Naive thymus-derived CD4-positive, alpha-beta T cell (primary cell): ENCODE measurements at places on chromosomes 7 and 10. TPM values are rescaled to one million over a fixed set of nuclear protein-coding genes. Genes with fewer than 3 reads are reported as not detected.

DNA sequence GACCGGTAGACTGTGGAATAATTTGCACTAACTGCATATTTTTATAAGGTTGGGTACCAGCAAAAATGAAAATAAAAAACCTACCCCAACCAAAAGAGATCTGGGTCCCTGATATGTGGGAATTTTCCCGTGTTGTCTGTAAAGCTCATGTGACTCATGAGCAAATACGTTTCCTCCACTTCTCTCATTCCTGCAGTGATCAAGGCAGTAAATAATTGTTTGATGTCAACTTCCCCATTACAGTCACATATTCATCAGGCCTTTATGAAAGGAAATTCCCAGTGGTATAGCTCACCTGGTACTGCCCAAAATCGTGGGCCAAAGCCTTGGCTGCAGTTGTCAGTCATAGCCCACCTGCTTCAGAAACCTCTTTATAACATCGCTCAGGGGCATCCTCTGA is 166.0 kb upstream of the ANK3 start:
- H3K27me3 ChIP-seq: no peaks in the 10 kb centered on the region
- no peak overlapping the region for H3K27ac ChIP-seq
- no peaks in the 10 kb centered on the region for H3K36me3 ChIP-seq
- H3K4me1 ChIP-seq: no peaks in the 10 kb centered on the region

DNA sequence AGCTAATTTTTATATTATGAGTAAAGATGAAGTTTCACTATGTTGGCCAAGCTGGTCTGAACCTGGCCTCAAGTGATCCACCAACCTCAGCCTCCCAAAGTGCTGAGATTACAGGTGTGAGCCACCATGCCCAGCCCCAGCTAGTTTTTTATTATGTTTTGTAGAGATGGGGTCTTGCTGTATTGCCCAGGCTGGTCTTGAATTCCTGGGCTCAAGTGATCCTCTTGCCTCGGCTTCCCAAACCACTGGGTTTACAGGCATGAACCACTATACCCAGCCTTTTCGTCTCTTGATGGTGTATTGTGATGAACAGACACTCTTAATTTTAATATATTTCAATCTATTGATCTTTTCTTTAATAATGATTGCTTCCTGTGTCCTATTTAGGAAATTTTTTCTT is 17.7 kb downstream of the RAB19 start:
- H3K36me3 ChIP-seq: peaks cover 10% of the 10 kb centered on the region
- H3K4me3 ChIP-seq: no peak overlapping the region
- H3K27me3 ChIP-seq: no peaks in the 10 kb centered on the region
- no peak for DNase-seq

- no peak overlapping the region for H3K4me3 ChIP-seq
- no peaks in the 10 kb centered on the region for H3K36me3 ChIP-seq
- H3K27me3 ChIP-seq: no peaks in the 10 kb centered on the region
Observed at GRCh38 chr7:127239814-127240213, 12.9 kb downstream of the GRM8 start.

The SPDYE8 gene
- not detected for total RNA-seq

- no peak overlapping the region for H3K4me3 ChIP-seq
- no peaks in the 10 kb centered on the region for H3K36me3 ChIP-seq
- H3K27me3 ChIP-seq: no peaks in the 10 kb centered on the region
- H3K27ac ChIP-seq: no peak overlapping the region
- no peaks in the 10 kb centered on the region for H3K4me1 ChIP-seq
Observed at GRCh38 chr7:120813546-120814252, 44.2 kb downstream of the TSPAN12 start.

- no peak overlapping the region for H3K27ac ChIP-seq
- no peaks in the 10 kb centered on the region for H3K36me3 ChIP-seq
- H3K4me1 ChIP-seq: no peaks in the 10 kb centered on the region
Observed at GRCh38 chr10:131396121-131397050, 84.9 kb upstream of the TCERG1L start.

GRCh38 chr10:1230138-1230537 is 174.0 kb downstream of the WDR37 start:
- no peak overlapping the region for H3K4me3 ChIP-seq
- no peaks in the 10 kb centered on the region for H3K27me3 ChIP-seq
- DNase-seq: no peak

GRCh38 chr7:128389618-128390329 is 20.0 kb downstream of the IMPDH1 start:
- H3K36me3 ChIP-seq: peaks cover 32% of the 10 kb centered on the region
- H3K4me1 ChIP-seq: no peaks in the 10 kb centered on the region
- no peak overlapping the region for H3K4me3 ChIP-seq
- no peak overlapping the region for H3K27ac ChIP-seq
- H3K27me3 ChIP-seq: no peaks in the 10 kb centered on the region

The CDC14C gene
- not detected for total RNA-seq

DNA sequence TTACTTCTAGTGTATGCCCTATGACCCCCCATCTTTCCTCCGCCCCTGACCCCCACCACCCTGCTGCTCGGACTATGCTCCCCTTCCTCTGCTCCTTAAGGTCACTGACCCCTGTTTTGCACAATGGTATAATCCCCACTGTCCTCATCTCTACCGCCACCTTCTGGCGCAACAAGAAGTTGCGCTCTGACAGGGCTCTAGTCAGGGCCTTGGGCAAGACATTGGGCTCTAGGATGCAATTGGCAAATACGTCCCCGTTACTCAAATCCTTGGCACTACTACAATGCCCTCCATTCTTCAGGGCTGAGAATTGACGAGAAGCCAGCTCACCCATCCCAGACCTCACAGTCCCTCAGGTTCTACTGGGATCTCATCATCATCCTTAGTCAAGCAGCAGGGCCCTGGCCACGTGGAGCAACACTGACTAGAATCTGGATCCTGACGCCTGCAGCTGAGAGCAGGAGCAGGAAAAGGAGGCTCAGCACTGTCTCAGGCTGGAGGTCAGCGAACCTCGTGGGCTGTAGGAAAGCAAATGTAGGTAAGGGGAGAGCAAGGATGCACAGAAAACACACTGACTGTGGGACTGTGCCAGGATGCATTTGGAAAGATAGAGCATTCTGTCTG is 10.6 kb downstream of the LRIT2 start:
- H3K27ac ChIP-seq: no peak overlapping the region
- no peaks in the 10 kb centered on the region for H3K4me1 ChIP-seq
- H3K36me3 ChIP-seq: no peaks in the 10 kb centered on the region
- DNase-seq: no peak
- H3K27me3 ChIP-seq: no peaks in the 10 kb centered on the region
- no peak overlapping the region for H3K4me3 ChIP-seq

DNA sequence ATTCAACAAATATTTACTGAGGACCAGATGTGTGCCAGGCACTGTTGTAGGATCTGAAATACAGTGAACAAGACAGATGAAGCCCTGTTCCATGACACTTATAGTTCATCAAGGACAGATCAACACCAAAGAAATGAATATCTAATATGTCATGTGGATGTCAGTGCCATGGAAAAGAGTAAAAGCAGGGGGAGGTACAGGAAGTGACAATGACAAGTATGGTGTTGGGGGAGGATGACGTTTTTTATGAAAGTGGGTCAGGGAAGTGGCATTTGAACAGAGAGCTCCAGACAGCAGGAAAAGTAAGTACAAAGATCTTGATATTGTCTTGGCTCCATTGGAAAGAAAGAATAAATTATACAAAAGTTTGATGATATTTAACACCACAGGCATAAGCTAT is 7.0 kb upstream of the SFMBT2 start:
- no peak overlapping the region for H3K4me3 ChIP-seq
- H3K27ac ChIP-seq: no peak overlapping the region
- H3K36me3 ChIP-seq: no peaks in the 10 kb centered on the region
- peak; percentile 14 for DNase-seq
- H3K4me1 ChIP-seq: peaks cover 4% of the 10 kb centered on the region

- no peak for DNase-seq
- H3K4me3 ChIP-seq: no peak overlapping the region
- H3K27me3 ChIP-seq: no peaks in the 10 kb centered on the region
- no peaks in the 10 kb centered on the region for H3K36me3 ChIP-seq
Observed at GRCh38 chr7:157644946-157645345, 308.1 kb downstream of the DNAJB6 start.

DNA sequence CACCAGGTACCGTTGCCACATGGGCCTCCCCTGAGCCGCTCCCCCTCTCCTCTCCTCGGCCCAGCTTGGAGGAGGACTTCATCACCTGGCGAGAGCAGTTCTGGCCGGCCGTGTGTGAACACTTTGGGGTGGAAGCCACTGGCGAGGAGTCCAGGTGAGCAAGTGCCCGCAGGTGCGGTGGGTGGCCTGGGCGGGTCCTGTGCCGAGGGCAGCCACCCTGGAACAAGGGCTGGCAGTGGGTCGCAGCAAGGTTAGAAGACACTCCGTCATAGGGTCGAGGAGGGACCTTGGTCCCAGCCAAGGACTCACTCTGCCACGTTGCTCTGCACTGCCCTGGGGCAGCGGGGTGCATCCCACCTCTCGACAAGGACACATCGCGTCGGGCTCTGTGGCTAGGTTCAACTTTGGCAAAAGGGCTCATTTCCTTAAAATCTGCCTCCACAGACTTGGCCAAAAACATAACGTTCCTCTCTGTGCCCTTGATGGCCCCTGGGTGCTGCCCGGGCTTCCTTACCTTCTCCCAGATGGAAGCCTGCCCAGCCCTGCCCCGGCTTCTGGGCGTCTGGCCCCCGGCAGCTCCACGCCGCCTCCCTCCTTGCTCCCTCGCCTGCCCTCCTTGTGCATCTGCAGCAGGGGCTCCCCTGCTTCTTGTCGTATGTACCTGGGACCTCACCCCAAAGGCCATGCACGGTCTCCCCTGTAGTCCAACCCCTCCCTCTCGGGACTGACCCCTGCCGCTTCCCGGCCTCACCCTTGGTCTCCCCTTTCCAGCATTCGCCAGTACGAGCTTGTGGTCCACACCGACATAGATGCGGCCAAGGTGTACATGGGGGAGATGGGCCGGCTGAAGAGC is 12.7 kb downstream of the TMEM120A start:
- H3K27me3 ChIP-seq: no peaks in the 10 kb centered on the region
- H3K27ac ChIP-seq: no peak overlapping the region
- H3K36me3 ChIP-seq: no peaks in the 10 kb centered on the region
- H3K4me1 ChIP-seq: no peaks in the 10 kb centered on the region
- no peak for DNase-seq

The TAS2R41 gene
- 3.4 TPM for total RNA-seq

The CASTOR2 gene
- 2.1 and 3.0 TPM in 2 replicates for total RNA-seq

GRCh38 chr10:131280101-131280500 is 31.4 kb downstream of the TCERG1L start:
- no peaks in the 10 kb centered on the region for H3K4me1 ChIP-seq
- no peaks in the 10 kb centered on the region for H3K36me3 ChIP-seq
- no peak overlapping the region for H3K27ac ChIP-seq
- no peak overlapping the region for H3K4me3 ChIP-seq
- DNase-seq: no peak

DNA sequence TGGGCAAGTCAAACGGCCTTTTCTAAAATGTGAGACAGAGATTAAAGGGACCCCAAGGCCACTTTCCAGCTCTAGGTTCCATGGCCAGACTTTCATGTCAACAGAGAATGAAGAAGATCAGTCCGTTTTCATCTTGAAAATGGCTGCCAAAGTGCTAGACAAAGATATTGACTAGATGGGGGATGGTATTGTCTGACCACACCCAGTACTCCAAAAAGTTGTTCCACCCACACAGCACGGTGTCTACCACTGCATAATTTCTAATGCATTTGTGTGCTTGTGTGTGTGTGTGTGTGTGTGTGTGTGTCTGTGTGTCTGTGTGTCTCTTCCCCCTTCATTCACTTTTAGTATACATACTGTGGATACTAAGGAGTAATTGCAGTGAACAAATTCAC is 1.3 kb downstream of the COL1A2 start:
- DNase-seq: no peak
- no peaks in the 10 kb centered on the region for H3K27me3 ChIP-seq
- H3K4me3 ChIP-seq: no peak overlapping the region
- no peaks in the 10 kb centered on the region for H3K36me3 ChIP-seq

The CALHM3 gene
- total RNA-seq: not detected

- no peaks in the 10 kb centered on the region for H3K27me3 ChIP-seq
- no peak overlapping the region for H3K27ac ChIP-seq
- DNase-seq: no peak
- no peaks in the 10 kb centered on the region for H3K36me3 ChIP-seq
Observed at GRCh38 chr10:5470062-5470751, 29.2 kb downstream of the CALML5 start.

The SHOC2 gene
- 71.7 TPM for total RNA-seq

DNA sequence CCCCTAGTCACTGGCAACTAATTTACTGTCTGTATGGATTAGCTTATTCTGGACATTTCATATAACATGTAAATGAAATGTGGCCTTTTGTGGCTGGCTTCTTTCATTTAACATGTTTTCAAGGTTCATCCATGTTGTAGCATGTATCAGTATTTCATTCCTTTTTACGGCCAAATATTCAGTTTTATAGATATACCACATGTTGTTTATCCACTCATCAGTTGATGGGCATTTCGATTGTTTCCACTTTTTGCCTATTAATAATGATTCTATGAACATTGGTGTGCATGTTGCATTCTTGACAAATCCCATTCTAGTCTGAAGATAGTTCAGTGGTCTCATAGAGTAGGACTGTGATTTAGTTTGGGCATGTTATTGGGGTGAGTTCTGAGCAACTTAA is 12.6 kb downstream of the CNNM2 start:
- H3K4me1 ChIP-seq: peaks cover under 1% of the 10 kb centered on the region
- no peaks in the 10 kb centered on the region for H3K27me3 ChIP-seq
- no peak overlapping the region for H3K27ac ChIP-seq
- no peak overlapping the region for H3K4me3 ChIP-seq
- no peak for DNase-seq

DNA sequence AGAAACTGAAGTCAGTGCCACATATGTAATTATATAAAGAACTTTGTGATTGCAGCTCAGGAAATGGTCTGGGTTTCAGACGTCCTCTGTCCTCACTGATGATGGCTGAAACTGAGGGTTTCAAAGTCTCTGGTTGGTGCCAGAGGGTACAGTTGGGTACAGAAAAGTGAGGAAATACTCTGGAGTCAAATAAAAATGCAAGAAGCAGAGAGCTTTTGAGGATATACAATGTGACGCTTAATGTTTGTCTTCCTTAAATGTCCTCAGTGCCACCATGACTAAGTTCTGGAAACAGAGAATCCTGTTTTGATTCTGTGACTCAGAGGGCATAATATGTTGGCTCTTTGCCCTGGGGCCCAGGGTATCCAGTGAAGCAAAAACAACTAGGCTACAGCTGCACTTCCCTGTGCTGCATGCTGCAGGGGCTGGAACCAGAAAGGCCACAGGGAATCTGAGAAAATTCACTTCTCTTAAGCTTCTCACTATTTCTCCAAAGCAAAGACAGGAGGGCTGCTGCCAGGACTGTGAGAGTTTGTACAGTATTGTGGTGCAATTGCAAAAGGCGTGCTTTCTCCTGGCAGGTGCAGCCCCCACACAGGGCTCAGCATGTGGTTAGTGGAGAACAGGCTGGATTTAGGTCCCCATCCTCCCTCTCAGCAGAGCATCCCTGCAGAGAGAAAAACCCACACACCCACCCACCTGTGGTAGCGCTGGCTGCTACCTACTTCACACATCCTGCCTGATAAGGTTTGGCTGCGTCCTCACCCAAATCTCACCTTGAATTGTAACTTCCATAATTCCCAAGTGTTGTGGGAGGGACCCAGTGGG is 169.5 kb upstream of the SVIL start:
- H3K27ac ChIP-seq: no peak overlapping the region
- DNase-seq: no peak
- no peaks in the 10 kb centered on the region for H3K4me1 ChIP-seq
- no peaks in the 10 kb centered on the region for H3K27me3 ChIP-seq
- H3K4me3 ChIP-seq: no peak overlapping the region
